Stimulated activated CD4-positive, alpha-beta T cell treated with anti-CD3 and anti-CD28 coated beads, Interleukin-12 subunit alpha, Interleukin-12 subunit beta, amount 100 ng/mL, for 4 hours (primary cell): ENCODE measurements at places on chromosomes 5 and 9.

GRCh38 chr9:135827301-135827700 is 80.0 kb downstream of the CAMSAP1 start:
- no peak for DNase-seq

- DNase-seq, result no peak
Observed at GRCh38 chr5:56501781-56502557, 268.8 kb upstream of the ANKRD55 start.

GRCh38 chr9:121308765-121309164 is 40.8 kb downstream of the GSN start:
- DNase-seq, result no peak

DNA sequence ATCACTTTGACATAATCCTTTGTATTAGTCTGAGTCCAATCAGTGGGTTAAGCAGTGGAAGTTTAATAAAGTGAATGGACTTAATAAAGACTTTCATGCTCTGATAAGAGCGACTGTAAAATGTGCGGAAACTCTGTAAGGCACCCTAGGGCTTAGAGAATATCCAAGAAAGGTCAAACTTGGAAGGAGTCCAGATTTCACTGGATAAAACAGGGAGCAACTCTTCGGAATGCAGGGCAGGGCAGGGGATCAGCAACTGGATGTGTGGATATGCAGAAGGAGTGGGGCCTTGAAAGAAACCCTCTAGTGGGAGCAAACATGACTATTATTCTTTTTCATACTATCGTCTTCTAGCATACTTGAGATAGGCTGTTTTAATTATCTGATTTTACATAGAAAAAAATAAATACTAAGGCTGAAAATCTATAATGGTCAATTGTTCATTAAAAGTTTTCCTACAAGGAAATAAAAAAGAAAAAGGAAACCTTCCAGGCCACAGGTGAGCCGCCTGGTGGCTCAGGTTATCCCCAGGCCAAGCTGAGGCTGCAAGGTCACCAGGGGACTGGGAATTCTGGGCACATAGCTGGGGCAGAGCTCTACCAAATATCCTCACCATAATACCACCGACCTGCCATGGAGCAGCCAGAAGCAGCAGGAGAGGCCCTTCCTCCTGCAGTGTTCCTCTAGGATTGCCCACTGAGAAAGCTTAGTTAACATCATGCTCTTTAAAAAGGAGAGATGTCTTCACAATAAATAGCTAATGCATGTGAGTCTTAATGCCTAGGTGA is 46.3 kb upstream of the CCDC112 start:
- DNase-seq, result no peak

- DNase-seq, result no peak
Observed at GRCh38 chr5:180472269-180472668, 21.9 kb upstream of the CNOT6 start.

DNA sequence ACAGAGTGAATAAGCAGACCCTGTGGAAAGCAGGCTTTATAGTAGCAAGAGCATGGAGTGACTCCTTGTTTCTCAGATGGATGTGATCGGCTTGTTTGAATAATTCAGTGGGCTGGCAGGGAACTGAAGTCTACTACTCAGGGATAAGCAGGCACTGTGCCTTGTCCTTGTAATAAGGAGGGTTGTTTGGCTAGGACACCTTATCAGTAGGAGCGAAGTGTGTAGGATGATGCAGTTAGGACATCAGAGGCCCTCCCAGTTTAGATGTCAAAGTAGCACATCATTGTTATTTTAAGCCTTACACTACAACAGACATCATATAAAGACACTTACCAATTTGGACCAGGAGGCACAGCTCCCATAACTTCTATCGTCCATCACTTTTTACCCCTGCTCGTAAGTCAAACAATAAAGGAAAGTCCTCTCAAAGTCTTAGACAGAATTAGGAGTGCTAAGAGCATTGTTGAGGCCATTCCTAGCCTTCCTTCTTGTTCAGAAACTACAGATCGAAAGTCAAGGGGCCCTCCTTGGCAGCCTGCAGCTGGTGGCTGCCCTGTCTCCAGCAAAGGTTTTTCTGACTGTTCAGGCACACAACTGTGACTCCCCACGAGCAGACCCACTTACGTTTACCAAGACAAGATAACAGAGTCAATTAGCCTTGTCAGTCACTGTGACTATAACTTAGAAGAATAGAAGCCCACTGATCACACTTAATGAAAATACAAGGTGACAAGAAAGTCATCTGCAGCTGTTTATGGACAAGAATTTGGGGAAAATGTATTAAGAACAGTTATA is 218.6 kb downstream of the SNX18 start:
- DNase-seq, result no peak

- DNase-seq, result no peak
Observed at GRCh38 chr9:127137640-127138360, 15.4 kb upstream of the ANGPTL2 start.

- no peak for DNase-seq
Observed at GRCh38 chr5:1490376-1490775, 33.4 kb downstream of the LPCAT1 start.

DNA sequence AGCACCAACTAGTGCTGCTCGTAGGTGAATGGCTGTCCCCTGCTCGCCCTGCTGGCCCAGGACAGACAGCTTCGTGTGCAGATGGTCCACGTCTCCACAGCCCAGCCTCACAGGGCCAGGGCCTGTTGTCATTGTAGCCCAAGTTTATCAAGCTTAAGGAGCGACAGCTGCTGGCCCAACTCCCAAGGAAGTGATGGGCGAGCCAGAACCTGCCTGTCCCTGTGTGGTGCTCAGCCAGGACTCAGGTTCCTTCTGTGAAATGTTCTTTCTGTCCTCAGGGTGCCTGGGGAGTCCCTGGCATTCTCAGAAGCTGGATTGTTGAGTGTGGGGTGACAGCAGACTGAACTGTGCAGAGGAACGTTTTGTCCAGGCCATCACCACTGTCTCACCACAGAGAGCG is 16.4 kb downstream of the TRIP13 start:
- DNase-seq, result no peak

GRCh38 chr5:78698191-78698791 is 49.7 kb upstream of the LHFPL2 start:
- DNase-seq, result no peak

GRCh38 chr5:139446956-139447779 is 7.8 kb upstream of the DNAJC18 start:
- DNase-seq, result no peak

- DNase-seq, result no peak
Observed at GRCh38 chr5:43227655-43228054, 35.6 kb downstream of the NIM1K start.

- no peak for DNase-seq
Observed at GRCh38 chr5:122319897-122320296, 7.9 kb downstream of the SNCAIP start.

DNA sequence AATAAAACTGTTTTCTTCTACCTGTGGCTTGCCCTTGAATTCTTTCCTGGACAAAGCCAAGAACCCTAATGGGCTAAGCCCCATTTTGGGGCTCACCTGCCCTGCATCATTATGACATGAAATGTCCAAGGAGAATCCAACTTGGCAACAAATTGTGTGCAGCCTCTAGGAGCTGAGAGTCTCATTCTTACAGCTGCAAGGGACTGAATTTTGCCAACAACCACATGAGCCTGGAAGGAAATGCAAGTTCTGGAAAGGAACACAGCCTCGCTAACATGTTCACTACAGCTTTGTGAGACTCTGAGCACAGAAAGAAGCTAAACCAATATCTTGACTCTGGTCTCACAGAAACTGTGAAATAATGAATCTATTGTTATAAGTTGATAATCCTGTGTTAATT is 94.8 kb upstream of the CDH12 start:
- DNase-seq, result no peak

GRCh38 chr9:100554935-100555401 is 22.9 kb upstream of the CAVIN4 start:
- no peak for DNase-seq

GRCh38 chr9:32247168-32247567 is 137.3 kb upstream of the ACO1 start:
- DNase-seq, result no peak

DNA sequence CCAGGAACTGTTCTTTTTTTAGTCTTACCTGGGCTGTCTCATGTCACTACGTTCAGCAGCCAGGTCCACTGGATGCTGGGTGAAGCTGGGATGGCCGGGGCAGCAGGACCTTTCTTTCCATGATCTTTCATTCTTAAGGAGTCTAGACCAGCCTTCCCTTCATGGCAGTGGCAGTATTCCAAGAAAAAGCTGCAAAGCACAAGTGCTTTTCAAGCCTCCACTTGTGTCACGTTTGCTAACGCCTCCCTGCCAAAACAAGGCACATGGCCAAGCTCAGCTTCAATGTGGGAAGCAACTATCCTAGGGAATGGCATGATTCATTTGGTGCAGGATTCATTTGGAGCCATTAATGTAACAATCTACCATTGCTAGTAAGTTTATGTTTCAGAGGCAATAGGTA is 94.8 kb downstream of the RCL1 start:
- DNase-seq, result no peak

GRCh38 chr5:171268700-171269620 is 40.1 kb upstream of the TLX3 start:
- DNase-seq, result no peak

- no peak for DNase-seq
Observed at GRCh38 chr9:69885931-69886330, 65.3 kb downstream of the CFAP95 start.

DNA sequence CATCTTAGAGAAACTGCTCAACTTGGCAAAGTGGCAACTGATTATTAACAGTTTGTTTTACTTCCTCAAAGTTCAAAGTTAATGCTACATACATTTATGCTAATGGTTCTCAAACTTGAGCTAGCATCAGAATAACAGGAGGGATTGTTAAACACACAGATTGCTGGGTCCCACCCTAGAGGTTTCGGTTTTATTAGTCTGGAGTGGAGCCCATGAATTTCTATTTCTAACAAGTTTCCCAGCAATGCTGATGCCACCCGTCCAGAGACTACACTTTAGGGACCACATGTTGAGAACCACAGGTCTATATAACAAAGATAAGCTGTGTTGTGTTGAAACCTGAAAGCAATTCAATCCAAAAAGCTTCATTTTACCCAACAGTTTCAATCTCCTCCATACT is 95.3 kb downstream of the FBXW11 start:
- no peak for DNase-seq

DNA sequence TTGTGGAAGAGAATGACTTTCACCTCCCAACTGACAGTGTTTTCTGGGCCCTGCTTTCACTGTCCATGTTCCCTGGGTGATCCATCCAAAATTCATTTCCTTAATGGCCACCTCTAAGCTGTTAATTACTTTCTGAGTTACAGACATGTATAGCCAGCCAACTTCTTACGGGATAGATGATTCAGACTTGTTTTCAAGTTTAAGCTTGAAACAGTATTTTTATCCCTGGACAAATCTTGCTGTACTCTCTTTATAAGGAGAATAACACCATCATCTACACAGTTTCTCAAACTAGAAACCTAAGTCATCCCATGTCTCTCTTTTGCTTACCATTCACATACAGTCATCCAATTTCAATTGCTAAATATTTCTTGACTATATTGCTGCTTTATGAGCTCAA is 6.9 kb downstream of the FAM174A start:
- DNase-seq, result no peak

- peak; percentile 6 for DNase-seq
Observed at GRCh38 chr9:76576344-76576743, 117.4 kb downstream of the GCNT1 start.

- no peak for DNase-seq
Observed at GRCh38 chr5:176955895-176956294, 50.7 kb downstream of the UIMC1 start.

GRCh38 chr5:69404659-69405330 is 10.1 kb upstream of the MARVELD2 start:
- no peak for DNase-seq
